Pons (tissue), 1 donor: ENCODE measurements at places on chromosomes 7 and 10.

GRCh38 chr10:121418126-121418777 lies 180.0 kb downstream of the FGFR2 start:
- no peak for DNase-seq

DNA sequence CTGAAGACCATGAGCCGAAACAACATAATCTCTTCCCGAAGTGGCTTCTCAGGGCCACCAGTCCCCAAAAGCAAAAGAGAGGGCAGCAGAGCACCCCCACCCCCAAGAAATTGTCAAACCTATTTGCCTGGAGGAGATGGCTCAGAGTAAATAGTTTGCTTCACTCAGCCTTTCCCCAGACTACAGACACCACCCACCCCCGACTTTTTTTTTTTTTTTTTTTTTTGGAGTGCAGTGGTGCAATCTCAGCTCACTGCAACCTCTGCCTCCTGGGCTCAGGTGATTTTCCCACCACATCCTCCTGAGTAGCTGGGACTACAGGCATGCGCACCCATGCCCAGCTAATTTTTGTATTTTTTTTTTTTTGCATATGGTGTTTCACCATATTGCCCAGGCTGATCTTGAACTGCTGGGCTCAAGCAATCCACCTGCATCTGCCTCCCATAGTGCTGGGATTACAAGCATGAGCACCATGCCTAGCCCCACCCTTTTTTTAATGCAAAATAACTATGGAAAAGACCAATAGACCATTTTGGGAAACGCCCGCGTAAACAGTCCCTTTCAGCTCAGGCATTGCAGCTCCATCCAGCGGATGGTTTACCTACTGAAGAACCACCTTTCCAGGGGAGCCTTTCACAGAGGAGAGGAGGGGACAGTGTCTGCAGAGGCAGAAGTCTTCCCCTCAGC lies 9.7 kb downstream of the ZMIZ1 start:
- no peak for DNase-seq

- no peak for DNase-seq
These were observed 12.4 kb upstream of the PRKAR1B start for GRCh38 chr7:739455-739982.

DNA sequence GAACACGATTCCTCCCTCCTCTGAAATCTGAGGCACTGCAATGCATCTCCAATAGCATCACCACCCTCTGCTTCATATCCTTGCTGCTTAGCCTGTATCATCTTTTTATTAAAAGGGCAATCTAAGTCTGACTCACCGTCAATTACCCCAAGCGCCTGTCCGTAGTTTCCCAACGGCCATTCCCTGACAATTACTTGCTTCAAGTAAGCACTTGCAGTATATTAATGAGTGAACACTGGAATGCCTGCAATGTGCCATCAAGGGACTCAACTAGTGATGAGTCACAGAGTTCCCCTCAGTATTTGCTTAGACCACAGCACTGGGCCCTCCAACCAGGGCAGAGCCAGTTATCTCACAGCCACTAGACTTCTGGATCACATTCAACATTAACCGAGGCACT lies 19.5 kb upstream of the PPP1R3C start:
- DNase-seq: no peak

- peak; percentile 73 for DNase-seq
These were observed 33.1 kb downstream of the SMC3 start for GRCh38 chr10:110600487-110601101.

GRCh38 chr10:73967022-73967429 lies 30.9 kb upstream of the VCL start:
- DNase-seq: no peak

DNA sequence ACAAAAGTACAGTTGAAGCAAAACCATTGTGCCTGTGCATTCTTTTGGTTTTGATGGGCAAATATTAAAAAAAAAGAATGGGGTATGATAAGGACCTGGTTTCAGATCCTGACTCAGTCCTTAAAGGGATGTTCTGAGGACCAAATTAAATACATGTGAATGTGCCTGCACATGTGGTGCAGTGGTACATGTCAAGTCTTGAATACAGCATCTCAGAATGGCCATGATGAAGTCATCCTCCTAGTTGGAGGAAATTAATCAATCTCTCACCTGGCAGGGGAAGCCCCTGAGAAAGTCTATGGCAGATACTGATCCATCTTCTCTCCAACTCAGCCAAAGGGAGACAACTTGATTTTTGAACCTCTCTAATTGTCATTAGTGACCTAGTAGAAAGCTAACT lies 207.0 kb downstream of the SUGCT start:
- no peak for DNase-seq

GRCh38 chr10:14371581-14371980 lies 40.9 kb upstream of the FRMD4A start:
- no peak for DNase-seq

GRCh38 chr10:46560952-46561351 lies 4.5 kb upstream of the GPRIN2 start:
- DNase-seq: no peak

DNA sequence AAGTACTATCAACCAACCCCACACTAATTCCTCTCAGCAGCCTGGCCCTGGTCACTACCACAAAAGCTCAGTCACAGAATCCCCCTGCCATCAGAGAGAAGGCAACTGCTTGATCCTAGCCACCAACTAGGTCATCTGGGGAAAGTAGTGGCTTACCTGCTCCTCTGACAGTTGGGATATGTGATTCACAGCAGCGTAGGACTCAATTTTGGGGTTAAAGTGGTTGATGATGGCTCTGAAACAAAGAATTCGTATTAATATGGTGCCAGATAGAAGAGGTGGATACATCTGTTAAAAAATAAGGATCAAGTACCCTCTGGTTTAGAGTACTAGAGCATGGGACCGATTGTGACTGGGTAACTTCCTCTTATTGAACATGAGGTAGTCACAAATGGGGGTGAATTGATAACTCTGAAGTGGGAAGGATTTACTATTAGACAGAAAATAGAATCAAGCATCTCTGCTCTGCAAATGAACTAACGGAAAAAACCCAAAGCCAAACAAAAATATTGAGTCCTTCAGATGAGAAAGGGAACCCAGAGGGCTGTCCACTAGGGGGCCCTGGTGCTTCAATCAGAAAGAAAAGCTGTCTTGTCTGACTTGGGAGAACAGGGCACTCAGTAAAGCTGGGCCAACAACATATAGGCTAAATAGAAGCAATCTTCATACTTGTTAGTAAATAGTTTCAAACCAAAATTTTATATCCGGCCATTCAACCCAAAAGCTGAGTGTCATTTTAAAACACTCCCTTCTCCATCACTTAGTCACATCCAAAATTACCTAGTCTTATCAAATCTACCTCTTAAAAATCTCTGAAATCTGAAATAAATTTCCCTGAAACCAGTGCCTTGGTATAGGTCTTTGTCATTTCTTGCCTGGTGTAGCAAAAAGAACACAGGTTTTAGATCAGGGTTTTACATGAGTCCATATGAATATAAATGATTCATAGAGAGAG lies 45.9 kb upstream of the KCNIP2 start:
- peak; percentile 90 for DNase-seq

- DNase-seq: no peak
These were observed 32.9 kb downstream of the PPP2R2D start for GRCh38 chr10:131933696-131934086.

DNA sequence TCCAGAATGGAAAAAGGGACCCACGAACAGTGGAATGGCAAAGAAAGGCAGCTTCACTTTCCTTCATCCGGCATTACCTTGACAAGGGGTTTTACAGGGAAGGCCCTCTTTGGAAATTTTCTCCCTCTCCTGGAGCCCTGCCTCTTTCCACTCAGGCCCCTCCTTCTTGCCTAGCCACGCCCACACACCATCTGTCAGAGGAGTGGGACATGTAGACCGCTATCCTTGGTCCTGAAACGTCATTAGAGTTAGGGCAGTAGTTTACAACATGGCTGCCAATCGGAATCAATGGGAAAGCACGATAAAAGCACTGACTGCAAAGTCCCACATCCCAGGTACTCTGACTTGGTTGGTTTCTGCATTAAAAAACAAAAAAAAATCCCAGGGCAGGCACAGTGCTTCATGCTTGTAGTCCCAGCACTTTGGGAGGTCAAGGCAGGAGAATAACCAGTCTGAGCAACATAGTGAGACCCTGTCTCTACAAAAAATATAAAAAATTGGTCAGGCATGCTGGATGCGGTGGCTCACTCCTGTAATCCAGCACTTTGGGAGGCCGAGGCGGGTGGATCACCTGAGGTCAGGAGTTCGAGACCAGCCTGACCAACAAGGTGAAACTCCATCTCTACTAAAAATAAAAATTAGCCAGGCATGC lies 96.4 kb downstream of the MARCHF5 start:
- no peak for DNase-seq

GRCh38 chr10:75109459-75109778 lies 2.0 kb upstream of the SAMD8 start:
- DNase-seq: no peak

GRCh38 chr7:149292462-149292823 lies 30.4 kb downstream of the ZNF783 start:
- no peak for DNase-seq

DNA sequence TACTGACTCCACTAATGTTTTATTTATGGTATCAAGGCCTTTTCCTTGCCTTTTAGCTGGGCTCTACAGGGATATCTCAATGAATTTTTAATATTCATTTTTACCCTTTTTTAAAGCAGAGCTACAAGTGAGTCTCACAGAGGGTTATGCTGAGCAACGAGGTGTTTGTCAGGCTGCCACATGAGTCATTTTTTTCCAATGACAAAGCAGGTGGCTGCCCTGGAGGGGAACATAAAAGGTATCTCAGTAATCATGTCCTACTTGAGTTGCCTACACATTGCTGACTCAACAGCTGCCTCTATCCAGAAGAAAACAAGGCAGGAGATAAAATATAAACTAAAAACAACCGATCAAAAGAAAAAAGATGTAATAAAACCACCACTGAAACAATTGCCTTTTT lies 1004.9 kb upstream of the POT1 start:
- no peak for DNase-seq

DNA sequence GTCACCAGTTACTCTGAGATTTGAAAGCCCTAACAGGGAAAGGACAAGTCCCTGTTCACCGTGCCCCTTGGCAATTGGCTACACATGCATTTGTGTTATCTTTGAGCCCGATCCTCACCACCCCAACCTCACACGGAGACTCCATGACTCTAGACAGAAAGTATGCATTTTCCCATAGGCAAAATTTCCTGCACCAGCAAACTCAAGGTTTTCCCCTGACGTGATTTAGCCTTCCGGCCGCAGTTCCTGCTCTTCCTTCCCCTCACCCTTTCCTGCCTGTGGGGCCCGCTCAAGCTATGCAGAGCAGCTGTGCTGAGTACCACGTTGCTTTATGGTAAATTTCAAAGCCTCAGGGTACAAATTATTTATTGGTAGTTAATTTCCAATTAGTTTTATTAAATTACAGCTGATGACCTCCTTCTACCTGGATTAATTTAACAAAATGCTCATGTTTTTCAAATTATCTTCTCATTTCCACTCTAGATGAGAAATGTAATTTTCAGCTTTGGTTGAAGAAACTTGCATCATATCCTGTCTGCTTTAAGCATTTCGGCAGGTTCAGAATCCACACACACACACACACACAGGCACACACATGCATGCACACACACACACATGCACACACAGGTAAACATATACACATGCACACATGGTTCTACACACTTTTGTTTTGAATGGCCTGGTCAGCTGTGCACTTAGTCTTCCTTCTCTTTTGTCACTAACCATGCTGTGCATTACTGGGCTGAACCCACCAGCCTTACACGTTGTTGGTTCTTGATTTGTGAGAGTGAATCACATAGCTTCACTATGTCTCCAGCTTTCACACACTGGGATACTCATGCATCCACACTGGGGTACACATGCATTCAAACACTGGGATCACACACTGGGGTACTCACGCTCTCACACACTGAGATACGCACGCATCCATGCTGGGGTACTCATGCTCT lies 283.1 kb upstream of the PITRM1 start:
- no peak for DNase-seq

DNA sequence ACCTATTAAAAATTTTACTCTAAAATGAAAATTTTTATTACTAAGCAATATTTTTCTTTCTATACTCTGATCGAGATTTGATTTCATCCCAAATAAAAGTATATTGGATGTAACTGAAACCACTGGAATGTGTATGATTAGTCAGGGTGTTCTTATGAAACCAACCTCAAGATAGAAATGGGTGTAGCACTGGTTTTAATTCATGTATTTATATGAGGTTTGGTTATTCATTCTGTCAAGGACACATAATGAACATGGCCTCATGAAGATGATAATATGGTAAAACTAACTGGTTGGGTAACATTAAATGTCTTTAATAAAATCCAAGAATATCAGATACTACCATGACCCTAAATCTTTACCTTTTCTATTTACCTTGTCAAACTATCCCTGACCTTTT lies 197.7 kb downstream of the SEMA3A start:
- no peak for DNase-seq

DNA sequence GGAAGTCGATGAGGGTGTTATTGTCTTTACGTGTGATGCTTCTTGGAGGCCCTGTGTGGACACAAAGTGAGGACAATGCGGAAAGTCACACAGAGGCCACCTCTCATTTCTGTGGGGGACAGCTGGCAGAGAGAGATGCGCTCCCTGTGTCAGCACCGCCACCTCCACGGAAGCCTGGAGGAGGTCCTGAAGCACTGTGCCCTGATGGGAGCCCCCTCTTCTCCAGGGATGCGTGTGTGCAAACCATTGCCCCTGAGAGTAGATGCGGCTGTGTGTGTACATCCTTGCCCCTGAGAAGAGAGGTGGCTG lies 2.0 kb downstream of the PTPRE start:
- no peak for DNase-seq

GRCh38 chr10:116747325-116747724 lies 5.0 kb upstream of the HSPA12A start:
- DNase-seq: no peak

- no peak for DNase-seq
These were observed 99.8 kb downstream of the THSD7A start for GRCh38 chr7:11732207-11732606.

- DNase-seq: no peak
These were observed 29.4 kb upstream of the UTF1 start for GRCh38 chr10:133200621-133201031.

GRCh38 chr10:75994357-75995040 lies 563.1 kb downstream of the LRMDA start:
- DNase-seq: no peak

GRCh38 chr7:151351967-151352366 lies 10.4 kb downstream of the NUB1 start:
- peak; percentile 30 for DNase-seq

- DNase-seq: no peak
These were observed 381.8 kb upstream of the FZD8 start for GRCh38 chr10:36023939-36024338.

- DNase-seq: no peak
These were observed 60.3 kb downstream of the PRKAR2B start for GRCh38 chr7:107104801-107105200.
